ENCODE measurements at places on chromosomes 3 and 15. TPM values are rescaled to one million over a fixed set of nuclear protein-coding genes. Genes with fewer than 3 reads are reported as not detected.

DNA sequence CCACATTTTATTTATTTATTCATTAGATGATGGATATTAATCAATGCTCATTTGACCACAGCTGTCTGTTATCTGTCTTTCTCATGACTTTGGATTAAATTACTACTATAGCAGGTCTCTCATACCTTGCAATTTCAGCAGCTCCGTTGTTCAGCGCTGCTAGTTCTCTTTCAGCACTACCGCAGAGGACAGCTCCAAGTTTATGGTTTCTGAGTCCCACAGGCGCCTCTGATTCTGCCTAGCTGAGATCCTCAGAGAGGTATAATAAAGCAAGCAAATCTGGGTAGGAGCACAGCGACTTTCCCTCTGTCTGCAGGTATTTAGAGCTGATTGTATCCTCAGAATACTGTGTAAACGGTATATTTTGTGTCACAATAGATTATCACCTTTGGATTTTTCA, 204.9 kb downstream of the CNTN4 start:
- DNase-seq: peak; percentile 10

DNA sequence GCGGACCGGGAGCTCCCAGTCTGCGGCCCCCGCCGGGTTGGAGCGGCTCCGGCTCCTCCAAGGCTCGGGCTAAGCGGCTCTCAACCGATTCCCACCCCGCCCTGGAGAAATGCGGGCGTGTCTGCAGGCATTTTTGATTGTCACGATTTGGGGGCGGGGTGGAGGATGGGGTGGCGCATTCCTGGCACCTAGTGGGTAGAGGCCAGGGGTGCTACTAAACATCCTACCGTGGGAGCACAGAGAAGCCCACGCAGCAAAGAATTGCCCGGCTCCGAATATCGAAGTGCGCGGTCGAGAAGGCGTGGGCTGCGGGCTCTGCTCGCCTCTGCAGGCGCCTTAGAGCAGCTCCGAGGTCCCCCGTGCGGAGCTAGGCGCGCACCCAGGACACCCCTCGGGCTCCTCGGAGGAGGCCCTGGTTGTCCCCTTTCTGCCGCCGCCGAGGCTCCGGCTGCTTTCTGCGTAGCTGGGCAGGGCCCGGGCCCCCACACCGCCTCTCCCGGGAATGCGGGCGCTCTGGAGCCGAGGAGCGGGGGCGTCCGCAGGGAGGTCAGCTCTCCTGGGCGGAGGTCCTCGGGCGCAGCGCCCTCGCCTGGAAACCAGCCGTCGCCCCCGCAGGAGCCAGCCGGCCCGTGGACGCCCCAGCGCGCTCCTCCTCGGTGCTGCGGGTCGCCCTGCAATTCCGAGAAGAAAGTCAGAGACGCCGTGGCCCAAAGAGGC, 16.5 kb upstream of the LAMP3 start:
- peak; percentile 82 for DNase-seq

DNA sequence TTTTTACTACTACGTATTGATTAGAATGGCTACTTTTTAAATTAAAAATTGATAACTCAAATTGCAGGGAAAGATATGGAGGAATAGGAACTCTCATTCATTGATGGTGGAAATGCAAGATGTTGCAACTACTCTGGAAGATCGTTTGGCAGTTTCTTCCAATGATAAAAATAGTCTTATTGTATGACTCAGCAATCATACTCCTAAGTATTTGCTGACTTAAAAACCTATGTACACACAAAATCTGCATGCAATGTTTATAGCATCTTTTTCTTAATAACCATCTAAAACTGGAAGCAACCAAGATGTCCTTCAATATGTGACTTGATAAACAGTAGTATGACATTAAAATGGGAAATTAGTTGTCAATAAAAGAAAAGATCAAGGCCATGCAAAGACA, 87.4 kb upstream of the LRRC3B start:
- no peak for DNase-seq

The EXD1 gene
- not detected for total RNA-seq

The IQCF5 gene
- not detected for total RNA-seq

The BUB1B gene
- 95.3 TPM for total RNA-seq

The PLA1A gene
- not detected for total RNA-seq

The ZNF502 gene
- total RNA-seq: 2.4 TPM

- no peak for DNase-seq
Observed at GRCh38 chr3:178002113-178002512, 534.1 kb upstream of the KCNMB2 start.

DNA sequence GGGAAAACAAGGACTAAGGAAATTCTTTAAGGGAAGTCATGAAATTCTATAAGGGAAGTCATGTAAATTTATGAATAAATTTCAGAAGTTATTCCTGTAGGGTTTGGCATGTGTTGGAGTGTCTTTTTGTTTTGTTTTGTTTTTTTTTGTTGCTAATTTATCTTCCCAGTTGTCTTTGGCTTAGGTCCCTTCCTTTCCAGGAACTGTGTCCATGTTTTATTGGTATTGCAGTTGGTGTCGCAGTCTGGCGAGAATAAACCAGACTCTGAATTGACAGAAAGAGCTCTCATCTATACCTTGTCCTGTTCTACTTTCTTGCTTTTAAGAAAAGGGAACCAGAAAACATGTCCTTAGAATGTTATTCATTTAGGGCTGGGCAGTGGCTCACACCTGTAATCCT, 57.6 kb downstream of the SGO1 start:
- no peak for DNase-seq

The LIPC gene
- total RNA-seq: 0.30 TPM

DNA sequence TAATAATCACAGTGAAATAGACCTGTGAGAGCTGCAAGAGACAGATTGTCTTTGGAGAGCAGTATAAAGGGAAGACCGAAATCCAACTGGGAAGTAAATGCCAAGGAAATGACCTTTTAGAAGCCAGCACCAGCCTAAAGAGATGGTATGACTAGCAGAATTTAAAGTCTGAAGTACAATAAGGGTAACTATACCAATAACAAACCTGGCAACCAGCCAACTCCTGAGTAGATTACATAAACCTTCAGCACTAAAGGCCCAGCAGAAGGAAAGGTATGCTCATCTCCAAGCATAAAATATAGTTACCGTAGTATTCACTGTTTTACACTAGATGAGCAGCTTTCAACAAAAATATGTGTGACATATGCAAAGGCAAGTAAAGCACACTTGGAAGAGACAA, 155.1 kb upstream of the SATB1 start:
- DNase-seq: no peak

The MOBP gene
- not detected for total RNA-seq

The DLL4 gene
- 0.30 TPM for total RNA-seq

The SLC24A5 gene
- total RNA-seq: not detected

GRCh38 chr15:90387534-90388461, at the start of gene IQGAP1:
TSS of gene IQGAP1 (plus strand) at chr15:90388242. CDS start at chr15:90388342, 100 bp downstream.
- peak; percentile 99 for DNase-seq

DNA sequence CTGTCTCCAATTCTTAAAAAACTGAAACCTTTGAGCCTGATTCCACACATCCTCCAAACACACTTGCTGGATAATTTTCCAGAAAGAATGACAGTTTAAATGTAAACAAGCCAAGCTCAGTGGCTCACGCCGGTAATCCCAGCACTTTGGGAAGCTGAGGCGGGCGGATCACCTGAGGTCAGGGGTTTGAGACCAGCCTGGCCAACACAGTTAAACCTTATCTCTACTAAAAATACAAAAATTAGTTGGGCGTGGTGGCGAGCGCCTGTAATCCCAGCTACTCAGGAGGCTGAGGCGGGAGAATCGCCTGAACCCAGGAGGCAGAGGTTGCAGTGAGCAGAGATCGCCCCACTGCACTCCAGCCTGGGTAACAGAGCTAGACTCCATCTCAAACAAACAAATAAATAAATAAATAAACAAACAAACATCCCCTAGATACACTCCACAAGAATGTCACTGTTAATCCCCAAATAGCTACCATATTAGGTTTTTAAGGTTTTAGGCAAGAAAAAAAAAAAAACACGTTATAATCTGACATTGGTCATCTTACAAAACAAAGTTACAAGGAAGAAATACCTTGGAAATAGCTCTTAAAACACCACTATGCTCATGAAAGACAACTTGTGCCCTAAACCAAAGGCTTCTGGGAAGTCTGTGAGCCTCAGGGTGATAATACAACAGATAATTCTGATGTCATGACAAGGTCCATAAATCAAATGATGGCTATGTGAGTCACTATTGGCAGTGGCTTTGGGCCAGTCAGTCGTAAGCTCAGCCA, 13.2 kb downstream of the TNIK start:
- DNase-seq: no peak

GRCh38 chr3:49668861-49669260, 5.3 kb upstream of the APEH start:
- DNase-seq: no peak

DNA sequence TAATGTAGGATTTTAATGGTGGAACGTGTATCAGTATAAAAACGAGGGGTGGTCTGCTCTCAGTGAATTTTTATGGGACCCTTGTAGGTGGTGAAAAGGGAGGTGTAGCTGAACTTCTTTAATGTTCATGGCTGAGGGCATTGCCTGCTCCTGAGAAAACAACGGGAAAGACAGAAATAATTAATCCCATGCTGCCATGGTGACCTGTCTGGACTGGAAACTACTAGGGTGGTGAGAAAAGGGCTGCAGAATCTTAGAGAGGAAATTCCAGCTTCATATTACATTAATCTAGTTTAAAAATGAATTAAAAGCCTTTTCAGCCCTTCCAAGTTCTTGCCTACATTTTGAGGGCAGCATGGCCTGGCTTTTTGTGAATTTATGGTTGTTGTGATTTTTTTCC, 47.6 kb downstream of the ZBTB38 start:
- DNase-seq: no peak

Measured in activated CD4-positive, alpha-beta T cell treated with anti-CD3 and anti-CD28 coated beads for 36 hours (primary cell).